NAMALWA (cell line): ENCODE measurements at places on chromosomes 3 and 15.

- DNase-seq = no peak
These were observed 72.0 kb upstream of the BLM start for GRCh38 chr15:90644952-90645725.

DNA sequence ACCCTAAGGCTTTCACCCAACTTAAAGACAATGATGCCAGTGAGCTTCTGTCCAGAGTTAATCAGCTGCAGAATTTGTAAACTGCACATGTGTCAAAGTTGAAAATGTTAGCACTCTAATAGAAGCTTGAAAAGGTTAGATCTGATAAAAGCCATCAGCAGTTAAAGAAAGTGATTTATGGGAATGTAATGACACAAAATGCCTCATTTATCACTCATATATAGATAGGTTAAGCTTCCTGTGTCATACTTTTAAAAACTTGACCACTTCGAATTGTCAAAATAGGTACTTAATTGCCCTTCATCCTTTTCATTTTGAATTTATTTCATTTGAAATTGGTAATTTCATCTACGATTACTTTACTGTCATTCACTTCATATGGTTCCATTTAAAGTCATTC, 151.6 kb downstream of the CDIN1 start:
- no peak for DNase-seq

DNA sequence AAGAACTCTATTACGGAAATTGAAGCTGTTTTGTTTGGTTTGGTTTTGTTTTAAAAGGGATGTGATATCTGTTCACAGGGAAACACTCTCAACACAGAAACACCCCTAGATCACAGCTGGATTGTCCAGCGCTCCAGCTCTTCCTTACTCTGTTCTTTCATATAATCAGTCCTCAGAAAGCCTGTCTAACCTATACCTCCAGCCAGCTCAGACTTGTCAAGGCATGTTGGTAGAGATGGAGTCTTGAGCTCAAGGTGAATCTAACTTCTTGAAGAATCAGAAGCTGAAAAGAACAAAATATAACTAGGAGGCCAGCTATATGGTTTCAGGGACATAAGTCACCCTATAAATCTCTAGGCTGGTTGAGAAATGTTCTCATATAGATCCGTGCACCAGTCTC, 110.2 kb upstream of the EPHA3 start:
- DNase-seq = no peak

DNA sequence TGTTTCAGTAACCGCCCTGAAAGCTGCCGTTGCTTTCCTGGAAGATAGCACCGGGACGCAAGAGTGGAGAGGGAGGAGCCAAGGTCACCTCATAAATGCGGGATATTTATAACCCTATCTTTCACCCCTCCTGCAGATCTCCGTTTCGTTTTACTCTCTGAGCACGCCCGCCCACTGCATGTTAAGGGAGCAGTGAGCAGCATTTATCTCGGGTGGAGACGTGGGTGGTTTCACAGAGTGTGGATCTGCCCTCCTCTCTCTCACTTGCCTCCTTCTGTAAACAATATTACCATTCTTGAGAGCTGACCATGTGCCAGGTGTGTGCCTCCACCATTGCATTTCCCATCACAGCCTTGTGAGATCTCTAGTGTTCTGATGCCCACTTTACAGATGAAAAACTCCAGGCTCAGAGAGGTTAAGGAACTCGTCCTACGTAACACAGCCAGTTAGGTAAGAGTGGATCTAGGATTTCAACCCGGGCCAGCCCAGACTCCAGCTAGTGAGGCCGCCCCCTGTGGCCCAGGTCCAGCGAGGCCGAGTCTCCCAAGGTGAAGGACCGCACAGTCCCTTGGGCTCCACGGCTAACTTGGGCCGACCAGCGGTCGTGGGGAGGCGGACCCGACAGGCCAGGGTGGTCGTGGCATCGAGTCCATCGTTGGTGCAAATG, 16.9 kb upstream of the SEMA4B start:
- DNase-seq = peak; percentile 51

DNA sequence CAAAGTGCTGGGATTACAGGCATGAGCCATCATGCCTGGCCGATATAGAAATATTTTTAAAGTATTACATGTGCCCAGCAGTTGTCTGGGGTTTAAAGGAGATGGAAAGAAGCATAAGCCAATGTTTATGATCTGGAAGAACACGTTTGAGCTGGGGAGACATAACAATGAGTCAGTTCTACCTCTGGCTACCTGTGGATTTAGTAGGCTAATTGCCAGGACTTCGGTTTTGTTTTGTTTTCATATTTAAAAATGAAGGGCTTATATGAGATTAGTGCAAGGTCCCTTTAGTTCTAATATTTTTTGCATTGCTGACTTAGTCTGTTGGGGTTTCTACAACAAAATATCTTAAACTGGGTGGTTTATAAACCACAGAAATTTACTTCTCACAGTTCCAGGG, 22.9 kb upstream of the TNFSF10 start:
- DNase-seq = no peak

DNA sequence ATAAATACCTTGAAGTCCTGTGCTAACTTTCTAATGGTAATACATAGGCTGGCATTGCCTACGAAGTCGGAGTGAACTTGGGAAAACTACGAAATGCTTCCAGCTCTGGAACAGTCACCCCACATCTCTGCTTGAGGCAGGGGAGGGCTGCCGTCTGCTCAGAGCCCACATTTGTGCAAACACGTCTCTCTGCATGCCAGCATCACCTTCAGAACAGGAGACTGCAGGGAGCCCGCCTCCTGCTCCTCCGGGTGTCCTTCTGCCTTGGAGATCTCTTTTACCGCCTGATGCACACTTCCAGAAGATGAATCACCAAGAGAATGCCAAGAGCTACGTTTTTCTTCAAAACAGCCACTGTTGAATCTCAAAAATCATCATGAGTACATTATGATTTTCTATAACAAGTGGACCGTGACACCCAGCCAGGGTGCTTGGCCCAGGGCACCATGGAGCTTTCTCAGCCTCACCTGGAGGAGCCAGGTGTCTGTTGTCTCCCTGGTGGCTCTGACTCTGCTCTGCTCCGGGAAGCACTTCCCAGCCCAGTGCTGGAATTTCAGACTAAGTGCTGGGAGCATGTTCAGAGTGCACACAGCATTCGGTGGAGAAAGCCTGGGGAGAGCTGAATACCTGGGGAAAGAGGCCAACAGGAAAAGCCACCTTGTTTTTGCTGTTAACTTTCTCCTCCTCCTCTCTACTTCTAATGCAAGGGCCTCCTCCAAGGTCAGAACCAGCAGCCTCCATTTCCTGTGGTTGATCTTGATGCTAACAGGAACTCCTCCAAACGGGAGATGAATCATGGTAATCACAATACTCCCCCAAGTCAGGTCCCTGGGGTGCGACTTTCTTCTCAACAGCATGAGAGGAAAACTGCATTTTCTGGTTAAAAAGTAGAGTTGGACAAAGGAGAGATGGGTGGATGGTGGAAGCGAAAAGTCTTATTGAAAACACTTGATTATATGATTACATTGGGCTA, 467.7 kb downstream of the GABRG3 start:
- DNase-seq = no peak

GRCh38 chr3:72460205-72461174, 387.8 kb downstream of the SHQ1 start:
- DNase-seq = no peak

- DNase-seq = no peak
These were observed 81.4 kb upstream of the LMOD3 start for GRCh38 chr3:69203631-69204314.

DNA sequence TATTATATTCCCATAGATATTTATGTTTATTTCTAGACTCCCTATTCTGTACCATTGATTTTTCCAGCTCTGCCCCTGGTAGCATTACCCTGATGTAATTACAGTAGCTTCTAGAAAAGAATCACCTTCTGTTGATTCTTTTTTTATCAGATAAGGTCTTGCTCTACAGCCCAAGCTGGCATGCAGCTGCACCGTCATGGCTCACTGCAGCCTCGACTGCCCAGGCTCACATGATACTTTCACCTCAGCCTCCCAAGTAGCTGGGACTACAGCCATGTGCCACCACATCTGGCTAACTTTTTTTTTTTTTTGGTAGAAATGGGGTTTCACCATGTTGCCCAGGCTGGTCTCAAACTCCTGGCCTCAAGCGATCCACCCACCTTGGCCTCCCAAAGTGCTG, 41.8 kb downstream of the SLC24A1 start:
- DNase-seq = peak; percentile 94

DNA sequence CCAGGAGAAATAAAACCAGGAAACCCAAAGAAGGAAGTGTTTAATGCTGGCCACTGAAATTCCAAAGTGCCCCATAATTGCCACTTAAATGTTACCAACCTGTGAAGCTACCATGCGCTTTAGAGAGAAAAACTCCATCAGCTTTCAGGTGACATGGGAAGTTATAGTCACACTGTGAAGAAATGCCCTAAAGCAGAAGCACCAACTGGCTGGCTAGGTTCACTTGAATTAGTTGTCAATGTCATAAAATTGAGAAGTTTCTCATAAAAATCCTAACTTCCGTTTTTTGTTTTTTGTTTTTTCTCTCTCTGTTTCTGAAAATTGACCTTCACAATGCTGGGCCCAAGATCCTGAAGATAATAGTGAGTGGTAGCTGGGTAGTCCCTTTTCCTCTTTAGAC, 167.9 kb upstream of the CTNNB1 start:
- DNase-seq = no peak

DNA sequence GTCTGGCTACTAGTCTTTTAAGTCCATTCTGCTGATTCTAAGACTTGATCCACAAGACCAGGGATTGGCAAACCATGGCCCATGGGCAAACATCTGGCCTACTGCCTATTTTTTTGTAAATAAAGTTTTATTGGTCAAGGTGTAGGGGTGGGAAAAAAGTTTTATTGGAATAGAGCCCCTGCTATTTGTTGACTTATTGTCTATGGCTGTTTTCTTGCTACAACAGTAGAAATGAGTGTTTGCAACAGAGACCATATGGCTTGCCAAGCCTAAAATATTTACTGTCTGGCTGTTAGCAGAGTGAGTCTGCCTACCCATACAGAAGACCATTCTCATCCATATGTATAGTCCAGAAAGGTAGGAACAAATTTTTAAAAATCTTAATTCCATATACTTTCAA, 106.4 kb downstream of the PTPRG start:
- no peak for DNase-seq

DNA sequence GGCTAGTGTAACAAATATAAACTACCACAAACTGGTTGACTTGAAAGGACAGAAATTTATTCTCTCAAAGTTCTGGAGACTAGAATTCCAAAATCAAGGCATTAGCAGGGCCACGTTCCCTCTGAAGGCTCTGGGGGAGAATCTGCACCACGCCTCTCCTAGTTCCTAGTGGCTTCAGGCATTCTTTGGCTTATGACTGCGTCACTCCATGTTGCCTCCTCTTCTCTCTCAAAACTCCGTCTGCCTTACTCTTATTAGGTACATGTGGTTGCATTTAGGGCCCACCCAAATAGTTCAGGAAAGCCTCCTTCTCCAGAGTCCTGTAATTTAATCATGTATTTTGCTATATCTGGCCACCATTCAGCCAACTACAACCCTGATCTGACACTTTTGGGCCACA, 174.8 kb downstream of the PEX5L start:
- no peak for DNase-seq

- no peak for DNase-seq
These were observed 188.1 kb downstream of the MINAR1 start for GRCh38 chr15:79620112-79620857.

- no peak for DNase-seq
These were observed 14.1 kb downstream of the ATP2C1 start for GRCh38 chr3:130907966-130908365.
